ENCODE measurements at places on chromosomes 5 and 9.

DNA sequence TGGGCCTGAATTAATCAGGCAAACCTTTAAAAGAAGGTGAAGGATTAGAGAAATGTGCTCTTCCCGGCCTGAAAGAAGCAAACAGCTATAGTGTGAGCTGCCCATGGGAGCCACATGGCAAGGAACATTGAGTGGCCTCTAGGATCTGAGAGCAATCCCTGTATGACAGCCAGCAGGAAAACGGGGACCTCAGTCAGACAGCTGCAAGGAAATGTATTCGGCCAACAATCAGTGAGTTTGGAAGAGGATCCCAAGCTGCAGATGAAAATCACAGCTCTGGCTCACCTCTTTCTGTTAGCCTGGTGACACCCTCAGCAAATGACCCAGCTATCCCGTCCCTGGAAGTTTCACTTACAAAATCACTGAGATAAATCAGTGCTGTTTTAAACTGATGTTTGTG is 309.2 kb downstream of the SH3GL2 start:
- DNase-seq, result no peak

DNA sequence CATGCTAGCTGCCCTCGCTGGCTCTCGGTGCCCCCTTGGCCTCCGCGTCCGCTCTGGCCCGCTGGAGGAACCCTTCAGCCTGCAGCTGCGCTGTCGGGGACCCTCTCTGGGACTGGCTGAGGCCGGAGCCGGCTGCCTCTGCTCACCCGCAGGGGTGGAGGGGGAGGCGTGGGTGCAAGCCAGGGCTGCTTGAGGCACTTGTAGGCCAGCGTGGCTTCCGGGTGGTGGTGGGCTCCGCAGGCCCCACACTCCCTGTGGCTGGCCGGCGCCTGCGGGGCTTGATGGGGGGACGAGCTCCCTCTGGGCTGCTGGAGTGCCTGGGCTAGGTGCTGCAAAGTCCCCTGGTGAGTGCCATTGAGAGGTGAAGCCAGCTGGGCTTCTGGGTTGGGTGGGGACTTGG is 429.6 kb downstream of the LRRC70 start:
- no peak for DNase-seq

GRCh38 chr5:124927735-124928134 is 181.3 kb upstream of the ZNF608 start:
- DNase-seq, result no peak

- no peak for DNase-seq
These were observed 49.3 kb downstream of the CSNK1G3 start for GRCh38 chr5:123561230-123561629.

DNA sequence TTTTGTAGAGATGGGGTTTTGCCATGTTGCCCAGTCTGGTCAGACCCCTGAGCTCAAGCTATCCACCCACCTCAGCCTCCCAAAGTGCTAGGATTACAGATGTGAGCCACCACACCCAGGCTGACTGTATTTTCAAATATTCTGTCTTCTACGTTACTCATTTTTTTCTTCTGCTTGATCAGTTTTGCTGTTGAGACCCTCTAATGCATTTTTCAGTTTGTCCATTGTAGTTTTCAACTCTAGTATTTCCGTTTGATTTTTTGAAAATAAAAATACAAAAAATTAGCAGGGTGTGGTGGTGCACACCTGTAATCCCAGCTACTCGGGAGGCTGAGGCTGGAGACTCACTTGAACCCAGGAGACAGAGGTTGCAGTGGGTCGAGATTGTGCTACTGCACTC is 10.5 kb upstream of the LRRC70 start:
- no peak for DNase-seq

- no peak for DNase-seq
These were observed 22.7 kb downstream of the CYFIP2 start for GRCh38 chr5:157288405-157289163.

GRCh38 chr5:73564675-73565074 is 764 bp downstream of the ANKRA2 start:
- no peak for DNase-seq

DNA sequence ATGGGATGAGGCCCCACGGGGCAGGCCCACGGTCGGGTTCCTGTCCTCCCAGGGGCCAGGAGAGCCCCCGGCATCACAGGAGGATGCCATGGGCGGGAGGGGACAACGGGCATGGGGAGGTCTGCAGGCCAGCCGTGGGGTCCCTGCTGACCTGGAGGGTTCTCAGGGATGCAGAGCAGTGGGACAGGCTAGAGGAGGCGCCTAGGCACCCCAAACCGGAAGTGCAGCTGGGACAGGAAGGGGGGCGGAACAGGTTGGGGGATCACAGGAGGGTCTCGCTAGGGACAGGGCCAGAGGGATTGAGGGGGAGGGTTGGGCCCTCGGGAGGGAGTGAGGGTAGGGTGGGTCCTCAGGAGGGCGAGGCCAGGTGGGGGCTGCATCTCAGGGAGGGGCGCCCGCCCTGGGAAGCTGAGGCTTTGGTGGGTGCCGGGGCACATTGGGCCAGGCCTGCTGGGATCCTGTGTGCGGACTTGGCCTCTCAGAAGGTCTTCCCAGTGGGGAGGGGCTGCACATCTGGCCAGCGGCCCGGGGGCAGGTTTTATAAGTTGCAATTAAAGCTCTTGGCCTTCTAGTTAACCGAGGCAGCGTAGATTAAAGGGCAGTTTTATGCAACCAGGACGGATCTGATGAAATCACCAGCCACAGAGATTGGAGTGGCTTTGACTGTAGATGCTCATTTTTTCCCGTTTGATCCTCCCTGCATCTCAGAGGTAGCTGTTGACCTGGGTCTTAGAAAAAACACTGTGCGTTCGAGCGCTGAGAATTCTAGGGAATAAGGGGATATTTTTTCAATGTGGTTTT is 20.1 kb downstream of the NKD2 start:
- no peak for DNase-seq

DNA sequence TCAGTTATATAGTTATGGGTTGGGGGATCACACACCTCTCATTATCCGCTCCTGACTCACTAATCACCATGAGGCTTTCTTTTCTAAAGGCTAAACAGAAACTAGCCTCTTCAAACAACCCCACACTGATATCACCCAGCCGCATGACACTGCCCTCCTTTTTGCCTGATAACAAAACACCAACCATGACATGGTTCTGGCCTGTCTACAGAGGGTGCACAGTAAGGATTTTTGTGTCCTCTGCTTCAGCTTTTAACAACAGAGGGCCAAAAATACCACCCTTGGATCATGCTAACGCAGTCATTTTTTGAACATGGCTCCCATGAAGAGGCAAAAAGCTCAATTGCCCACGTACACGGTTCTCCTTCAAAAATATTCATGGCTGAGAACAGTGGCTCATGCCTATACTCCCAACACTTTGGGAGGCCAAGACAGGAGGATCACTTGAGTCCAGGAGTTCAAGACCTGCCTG is 4.0 kb downstream of the CMBL start:
- DNase-seq, result no peak

DNA sequence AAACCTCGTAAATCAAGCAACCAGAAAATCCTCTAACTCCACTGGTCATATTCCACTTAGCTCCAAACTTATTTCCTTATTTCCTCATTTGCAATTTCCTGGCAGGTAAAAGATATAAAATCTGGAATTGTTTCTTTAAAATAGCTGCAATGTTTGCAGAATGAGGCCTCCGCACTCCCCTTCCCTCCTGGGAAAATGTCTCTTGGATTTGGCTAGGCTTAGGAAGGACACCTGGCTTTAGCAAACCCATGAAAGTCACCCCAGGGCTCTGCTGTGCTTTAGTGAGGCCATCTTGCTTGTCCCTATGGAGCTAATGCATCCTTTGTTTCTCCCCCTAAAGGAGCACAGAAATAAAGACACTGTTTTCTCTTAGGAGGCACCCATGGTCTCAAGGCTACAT is 10.5 kb downstream of the ARSB start:
- no peak for DNase-seq

DNA sequence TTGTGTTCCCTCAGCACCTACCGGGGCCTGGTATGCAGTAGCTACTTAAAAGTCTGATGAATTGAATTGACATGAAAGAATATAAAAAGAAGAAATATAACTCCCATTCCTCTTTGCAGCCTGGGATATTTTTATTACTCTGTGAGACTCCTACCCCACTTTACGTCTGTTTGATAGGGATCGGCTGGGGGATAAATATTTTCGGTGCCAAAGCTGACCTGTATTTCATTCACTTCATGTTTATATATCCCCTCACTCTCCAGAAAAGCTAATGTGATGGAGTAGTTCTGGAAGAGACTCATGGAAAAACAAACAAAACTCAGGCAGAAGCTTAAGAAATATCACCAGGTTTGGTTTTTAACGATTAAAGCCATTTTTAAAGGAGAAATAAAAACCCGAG is 108.2 kb upstream of the TBC1D2 start:
- no peak for DNase-seq

GRCh38 chr5:148841519-148841918 is 15.1 kb downstream of the ADRB2 start:
- DNase-seq, result no peak

DNA sequence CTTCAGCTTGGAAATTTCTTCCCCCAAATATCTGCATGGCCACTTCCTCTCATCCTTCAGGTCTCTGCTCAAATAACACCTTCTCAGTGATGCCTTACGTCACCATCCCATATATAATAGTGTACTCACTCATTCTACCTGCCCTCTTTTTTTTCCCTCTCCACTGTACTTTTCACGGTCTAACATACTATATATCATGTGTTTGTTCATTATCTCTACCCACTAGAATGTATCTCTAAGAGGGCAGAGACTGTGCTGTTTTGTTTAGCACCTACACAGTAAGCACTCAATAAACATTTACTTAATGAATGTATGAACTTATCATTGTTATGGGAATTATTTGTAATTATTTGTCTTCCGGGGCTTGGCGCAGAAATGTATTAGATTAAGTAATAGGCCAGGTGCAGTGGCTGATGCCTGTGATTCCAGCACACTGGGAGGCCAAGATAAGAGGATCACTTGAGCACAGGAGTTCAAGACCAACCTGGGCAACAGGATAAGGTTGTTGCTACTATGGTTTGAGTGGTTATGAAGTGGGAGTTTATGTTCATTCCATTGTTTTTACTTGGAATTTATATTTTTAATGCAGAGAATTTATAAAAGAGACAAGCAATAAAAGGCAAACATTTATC is 6.0 kb upstream of the IL13 start:
- no peak for DNase-seq

GRCh38 chr5:157865781-157866180 is 6.8 kb upstream of the CLINT1 start:
- no peak for DNase-seq

DNA sequence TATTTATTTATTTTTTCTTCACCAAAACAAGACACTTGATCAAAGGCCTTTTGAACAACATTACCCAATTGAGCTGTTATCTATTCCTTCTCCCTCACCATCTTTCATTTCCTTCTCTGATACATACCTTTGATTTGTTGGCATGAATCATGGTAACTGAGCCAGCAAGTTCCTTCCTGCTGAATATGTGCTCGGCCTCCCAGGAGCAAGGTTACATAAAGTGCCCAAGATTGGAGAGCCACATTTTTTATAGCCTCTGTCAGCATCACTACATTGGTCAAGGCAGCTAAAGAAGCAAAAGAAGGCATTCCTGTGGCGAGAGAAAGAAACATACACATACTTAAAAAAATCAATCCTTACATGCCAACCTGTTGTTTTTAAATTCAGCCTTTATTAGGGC is 369.6 kb downstream of the CYLC2 start:
- no peak for DNase-seq

DNA sequence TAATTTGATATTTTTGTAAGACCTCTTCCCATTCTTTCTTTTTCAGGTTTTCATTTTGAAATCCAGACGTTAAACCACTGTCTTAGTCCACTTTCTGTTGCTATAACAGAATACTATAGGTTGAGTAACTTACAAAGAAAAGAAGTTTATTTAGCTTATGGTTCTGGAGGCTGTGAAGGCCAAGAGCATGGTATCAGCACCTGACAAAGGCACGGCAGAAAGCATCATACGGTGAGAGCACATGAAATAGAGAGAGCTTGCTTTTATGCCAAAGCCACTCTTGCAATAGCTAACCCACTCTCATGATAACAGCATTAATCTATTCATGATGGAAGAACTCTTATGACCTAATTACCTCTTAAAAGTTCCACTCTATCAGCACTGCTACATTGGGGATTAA is 255.6 kb upstream of the PDE4D start:
- DNase-seq, result no peak

DNA sequence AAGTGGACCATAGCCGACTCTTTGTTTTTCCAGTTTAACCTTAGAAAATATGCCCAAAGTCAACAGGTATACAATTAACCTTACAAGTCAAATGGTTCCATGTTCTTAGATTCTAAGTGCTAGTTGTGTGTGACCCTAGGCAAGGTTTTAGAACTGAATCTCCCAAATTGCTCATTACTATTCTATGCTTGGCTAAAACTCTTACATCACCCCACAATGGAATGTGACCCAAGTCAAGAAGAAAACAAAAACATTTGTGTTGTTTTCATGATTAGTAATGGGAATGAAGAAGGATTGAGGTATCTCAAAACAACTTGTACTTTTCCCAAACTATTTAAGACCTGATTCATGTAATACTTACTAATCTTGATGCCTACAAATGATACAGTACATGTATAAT is 159.2 kb downstream of the ARRDC3 start:
- DNase-seq, result no peak

DNA sequence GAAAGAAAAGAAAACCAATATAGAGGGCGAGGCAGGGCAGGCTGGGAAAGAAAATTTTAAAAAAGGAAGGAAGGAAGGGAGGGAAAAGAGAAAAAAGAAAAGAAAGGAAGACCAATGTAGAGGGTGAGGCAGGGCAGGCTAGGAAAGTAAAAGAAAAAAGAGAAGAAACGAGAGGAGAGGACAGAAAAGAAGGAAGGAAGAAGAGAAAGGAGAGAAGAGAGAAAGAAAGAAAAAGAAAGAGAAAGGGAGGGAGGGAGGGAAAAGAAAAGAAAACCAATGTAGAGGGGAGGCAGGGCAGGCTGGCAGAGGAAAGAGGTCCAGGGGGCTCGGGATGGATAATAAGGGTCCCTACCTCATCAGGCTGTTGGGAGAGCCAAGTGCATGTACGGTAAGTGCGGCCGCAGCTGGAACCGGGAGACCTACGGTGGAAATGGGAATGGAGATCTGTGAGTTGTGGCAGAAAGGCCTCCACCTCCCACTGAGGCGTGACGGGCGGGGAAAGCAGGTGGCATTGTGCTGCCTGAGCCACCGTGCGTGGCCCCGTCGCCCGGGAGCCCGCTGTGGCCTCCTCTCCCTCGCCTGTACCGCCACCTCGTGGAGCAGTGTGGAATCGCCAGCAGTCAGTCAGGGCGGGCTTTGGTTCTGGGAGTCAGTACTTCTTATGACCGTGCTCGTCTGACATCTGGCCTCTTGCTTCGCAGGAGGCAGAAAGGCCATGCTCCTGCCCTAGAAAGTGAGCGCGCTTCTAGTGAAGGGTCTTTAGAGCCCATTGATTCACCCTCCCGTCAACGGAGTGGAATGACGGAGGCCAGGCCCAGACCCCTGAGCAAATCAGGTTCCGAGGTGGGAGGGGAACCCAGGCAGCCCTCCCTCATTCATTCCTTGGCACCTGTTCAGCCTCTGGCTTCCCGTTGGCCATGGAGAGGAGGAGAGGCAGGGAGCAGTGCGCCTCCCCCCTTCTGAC is 10.4 kb upstream of the NHP2 start:
- DNase-seq, result peak; percentile 59
